ENCODE measurements at places on chromosomes 3 and 15.

- DNase-seq = no peak
These were observed 62.2 kb upstream of the RGMA start for GRCh38 chr15:93150910-93151881.

DNA sequence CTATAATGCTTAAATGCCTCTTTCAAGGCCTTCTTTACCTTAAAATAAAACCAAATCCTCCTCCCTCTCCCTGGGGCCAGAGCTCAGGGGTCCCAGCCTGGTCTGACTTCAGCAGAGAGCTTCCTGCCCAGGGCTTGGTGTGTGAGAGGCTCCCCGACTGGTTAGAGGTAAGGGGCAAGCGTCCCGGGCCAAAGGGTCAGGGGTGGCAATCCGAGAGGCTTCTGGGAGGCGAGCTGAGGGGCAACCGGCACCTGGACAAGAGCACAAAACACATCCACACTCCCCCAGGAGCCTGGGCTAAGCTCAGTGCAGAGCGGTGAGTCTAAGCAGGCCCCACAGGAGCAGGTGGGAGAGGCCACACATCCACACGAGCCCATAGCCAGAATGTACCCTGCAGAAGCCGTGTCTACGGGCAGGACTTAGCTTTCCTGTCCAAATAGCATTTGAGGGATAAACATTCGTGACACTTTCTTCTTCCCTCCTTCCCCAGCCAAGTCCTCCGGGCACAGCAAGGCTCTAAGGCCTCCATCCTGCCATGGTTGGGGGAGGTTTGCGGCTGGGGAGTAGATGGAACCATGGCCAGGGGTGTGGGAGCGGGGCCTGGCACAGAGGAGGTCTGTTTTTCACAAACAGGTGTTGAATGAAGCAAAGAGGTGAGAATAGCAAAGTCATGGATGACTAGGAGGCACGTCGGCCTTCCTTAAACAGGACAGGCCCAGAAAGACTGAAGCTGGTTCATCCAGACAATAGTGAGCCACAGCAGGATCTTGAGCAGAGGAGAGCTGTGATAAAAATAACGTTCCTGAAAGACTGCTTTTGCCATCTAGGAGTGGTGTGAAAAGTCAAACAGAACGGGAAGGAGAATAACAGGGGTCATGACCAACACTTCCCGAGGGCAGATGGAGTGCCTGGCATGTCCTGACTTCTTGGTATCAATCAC lies 98.7 kb upstream of the IQSEC1 start:
- no peak for DNase-seq

GRCh38 chr15:31758126-31758525 lies 272.2 kb upstream of the CHRNA7 start:
- no peak for DNase-seq

DNA sequence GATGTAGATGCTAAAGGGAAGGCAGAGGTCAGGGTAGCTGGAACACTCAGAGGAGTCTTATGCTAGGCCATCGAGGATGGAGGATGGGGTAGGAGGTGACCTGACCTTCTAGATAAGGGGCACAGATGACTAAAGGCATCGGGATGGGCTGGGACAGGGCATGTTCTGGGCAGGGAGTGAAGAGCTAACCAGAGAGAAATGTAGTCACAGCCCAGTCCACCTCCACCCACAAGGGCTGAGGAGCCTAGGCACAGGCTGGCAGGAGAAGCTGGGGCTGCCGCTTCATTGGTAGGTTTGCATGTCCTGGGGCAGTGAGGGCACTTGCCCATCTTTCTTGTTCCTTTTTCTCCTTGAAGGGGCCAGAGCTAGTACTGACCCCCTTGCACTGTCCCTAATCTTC lies 12.6 kb downstream of the CLK3 start:
- DNase-seq = no peak

- DNase-seq = no peak
These were observed 2.5 kb downstream of the IL16 start for GRCh38 chr15:81199031-81199779.

DNA sequence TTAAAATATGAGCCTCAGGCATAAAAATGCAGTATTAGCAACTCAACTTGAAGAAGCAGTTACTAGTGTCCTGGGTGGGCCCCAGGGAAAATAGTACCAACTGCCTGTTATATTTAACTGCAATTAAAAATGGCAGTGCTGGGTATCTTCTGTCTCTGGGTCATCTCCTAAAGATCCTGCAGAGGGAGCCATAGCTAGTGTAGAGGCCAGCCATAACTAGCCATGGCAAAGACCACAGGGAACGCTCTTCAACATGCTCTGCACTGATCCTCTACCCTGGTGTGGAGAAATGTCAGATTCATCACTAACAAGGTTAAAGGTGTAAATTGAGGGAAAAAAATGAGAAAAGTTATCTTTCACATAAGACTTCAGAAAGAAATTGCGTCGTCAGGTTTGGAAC lies 181.3 kb downstream of the SNRPN start:
- DNase-seq = no peak

- DNase-seq = no peak
These were observed 30.5 kb downstream of the H1-8 start for GRCh38 chr3:129573493-129573892.

DNA sequence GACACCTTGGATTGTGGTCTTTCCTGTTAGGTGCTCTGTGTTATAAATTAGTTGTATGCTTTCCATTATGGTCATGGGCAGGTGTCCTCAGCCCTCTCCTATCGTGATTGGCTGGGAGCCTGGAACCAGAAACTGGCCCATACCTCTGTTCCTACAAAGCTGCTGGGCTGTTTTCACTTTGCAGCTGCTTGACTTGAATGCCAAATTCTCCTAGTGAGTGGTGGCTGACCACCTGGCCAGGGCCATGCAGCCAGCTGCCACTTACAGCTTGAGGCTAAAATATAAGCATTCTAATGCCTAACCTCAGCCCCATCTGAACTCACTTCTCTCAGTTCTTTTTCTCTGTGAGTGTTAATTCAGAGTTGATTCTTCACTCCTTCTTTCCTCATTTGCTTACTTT lies 239.3 kb upstream of the GBE1 start:
- DNase-seq = no peak
